ENCODE measurements at places on chromosomes 5 and 9.

DNA sequence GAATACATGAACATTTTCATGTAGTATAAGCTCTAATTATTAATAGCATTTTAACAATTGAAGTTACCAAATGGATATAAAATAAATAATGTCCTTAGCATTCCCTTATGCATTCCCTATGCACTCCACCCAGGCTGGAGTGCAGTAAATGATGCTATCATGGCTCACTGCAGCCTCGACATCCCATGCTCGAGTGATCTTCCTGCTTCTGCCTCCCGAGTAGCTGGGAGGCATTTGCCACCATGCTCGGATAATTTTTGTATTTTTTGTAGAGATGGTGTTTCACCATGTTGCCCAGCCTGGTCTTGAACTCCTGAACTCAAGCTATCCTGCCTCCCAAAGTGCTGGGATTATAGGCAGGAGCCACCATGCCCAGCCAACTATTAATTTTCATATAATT, 184.0 kb downstream of the PBX3 start:
- no peaks in the 10 kb centered on the region for H3K36me3 ChIP-seq
- no peak overlapping the region for H3K4me3 ChIP-seq
- DNase-seq: no peak
- H3K4me1 ChIP-seq: no peaks in the 10 kb centered on the region
- H3K27me3 ChIP-seq: no peaks in the 10 kb centered on the region

DNA sequence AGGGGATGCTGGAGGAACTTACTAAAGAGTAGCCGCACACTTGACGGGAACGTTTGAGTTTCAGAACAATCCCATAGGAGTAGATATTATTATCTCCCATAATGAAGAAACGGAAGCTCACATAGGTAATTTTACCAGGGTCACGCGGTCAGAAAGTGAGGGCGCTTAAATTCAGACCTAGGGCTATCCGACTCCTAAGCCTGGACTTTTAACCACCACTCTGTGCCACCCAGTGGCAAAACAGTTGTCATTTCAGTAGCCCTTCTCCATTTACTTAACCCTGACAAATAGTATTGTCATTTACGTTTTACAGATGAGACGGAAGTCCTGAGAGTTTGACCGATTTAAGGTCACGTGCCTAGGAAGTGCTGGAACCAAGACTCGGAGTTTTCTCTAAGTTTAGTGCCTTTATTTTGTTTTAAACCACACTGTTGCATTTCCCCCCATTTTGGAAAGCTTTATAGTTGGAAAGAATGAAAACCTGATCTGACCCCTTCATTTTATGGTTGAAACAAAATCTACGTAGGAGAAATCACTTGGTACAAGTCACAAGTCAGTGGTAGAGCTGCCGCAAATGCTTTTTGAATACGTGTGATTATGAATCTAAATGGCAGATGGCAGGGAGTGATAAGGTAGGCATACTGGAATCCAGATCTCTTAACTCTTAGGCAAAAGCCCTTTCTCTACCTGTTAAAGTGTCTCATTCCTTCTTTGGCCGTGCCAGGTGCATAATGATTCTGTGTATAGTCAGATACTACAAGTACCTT, 650 bp downstream of the MRRF start:
- H3K4me1 ChIP-seq: peaks cover 18% of the 10 kb centered on the region
- peak overlapping the region; percentile 84 for H3K4me3 ChIP-seq
- no peaks in the 10 kb centered on the region for H3K36me3 ChIP-seq
- H3K27me3 ChIP-seq: no peaks in the 10 kb centered on the region
- DNase-seq: no peak

- no peaks in the 10 kb centered on the region for H3K36me3 ChIP-seq
- DNase-seq: peak; percentile 48
- H3K4me3 ChIP-seq: peak overlapping the region; percentile 14
- H3K27me3 ChIP-seq: no peaks in the 10 kb centered on the region
These were observed 3.2 kb upstream of the SET start for GRCh38 chr9:128685636-128686489.

DNA sequence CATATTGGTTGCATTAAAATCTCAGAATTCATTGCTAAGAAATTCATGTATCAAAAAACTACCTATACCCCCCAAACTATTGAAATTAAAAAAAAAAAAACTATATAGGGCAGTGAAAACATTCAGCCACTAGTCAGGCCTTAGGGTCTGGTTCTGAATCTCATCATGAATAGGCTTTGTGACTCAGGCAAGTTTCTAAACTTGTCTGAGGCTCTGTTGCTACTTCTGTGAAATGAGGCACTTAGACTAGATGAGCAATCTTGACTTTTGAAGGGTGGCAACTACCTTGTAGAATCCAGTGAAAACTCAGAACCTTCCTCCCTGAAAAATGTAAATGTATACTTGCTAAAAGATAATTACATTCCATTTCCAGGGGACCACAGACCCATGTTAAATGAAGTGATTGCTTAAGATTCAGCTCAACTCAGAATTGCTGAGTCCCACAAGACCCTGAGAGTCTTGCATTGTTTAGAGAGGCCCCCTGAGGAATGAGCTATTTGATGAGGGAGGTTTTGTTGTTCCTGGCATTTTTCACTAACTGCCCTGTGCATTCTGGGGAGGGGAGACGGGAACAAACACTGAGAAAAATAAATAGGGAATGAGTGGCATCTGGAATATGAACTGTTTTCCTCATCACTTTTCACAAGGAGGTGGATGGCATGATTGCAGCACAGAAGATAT, 29.5 kb downstream of the RAI14 start:
- H3K36me3 ChIP-seq: no peaks in the 10 kb centered on the region
- H3K4me3 ChIP-seq: no peak overlapping the region
- DNase-seq: no peak
- H3K4me1 ChIP-seq: peaks cover 50% of the 10 kb centered on the region

- no peak for DNase-seq
- H3K36me3 ChIP-seq: no peaks in the 10 kb centered on the region
- no peak overlapping the region for H3K27ac ChIP-seq
- no peaks in the 10 kb centered on the region for H3K4me1 ChIP-seq
These were observed 842 bp downstream of the MUSK start for GRCh38 chr9:110669433-110669832.

- no peak overlapping the region for H3K27ac ChIP-seq
- no peaks in the 10 kb centered on the region for H3K4me1 ChIP-seq
- DNase-seq: no peak
- no peaks in the 10 kb centered on the region for H3K27me3 ChIP-seq
These were observed 5.3 kb downstream of the CKMT2 start for GRCh38 chr5:81238460-81238859.

- peaks cover 4% of the 10 kb centered on the region for H3K4me1 ChIP-seq
- no peaks in the 10 kb centered on the region for H3K27me3 ChIP-seq
- H3K4me3 ChIP-seq: no peak overlapping the region
- H3K36me3 ChIP-seq: no peaks in the 10 kb centered on the region
- no peak overlapping the region for H3K27ac ChIP-seq
- no peak for DNase-seq
These were observed 2.3 kb upstream of the SCGB3A1 start for GRCh38 chr5:180593446-180594206.

DNA sequence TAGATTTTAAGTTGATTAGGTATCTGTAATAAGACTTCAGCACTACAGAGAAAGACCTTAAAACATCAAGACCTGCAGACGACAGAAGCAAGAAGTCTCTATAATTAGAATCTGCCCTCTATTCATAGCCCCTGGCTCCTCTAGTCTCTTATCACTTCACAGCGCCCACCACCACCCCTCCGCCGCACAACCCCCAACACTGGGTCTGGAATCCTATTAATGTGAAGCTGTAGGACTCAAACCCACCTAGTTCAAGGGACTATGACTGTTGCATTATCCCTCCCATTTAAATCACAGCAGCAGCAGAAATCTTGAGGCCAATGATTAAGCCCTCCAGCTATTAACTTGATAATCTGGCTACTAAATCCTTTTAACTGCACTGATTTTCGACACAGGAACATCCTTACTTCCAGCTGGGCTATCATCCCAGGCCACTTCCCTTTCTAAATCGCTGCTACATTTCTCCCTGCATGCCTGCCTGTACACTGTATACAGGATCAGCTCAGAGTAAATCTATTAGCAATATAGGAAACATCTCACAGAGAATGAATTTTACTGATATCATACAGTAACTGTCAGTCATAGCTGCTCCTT, 159.5 kb upstream of the GRAMD2B start:
- no peak overlapping the region for H3K4me3 ChIP-seq
- no peaks in the 10 kb centered on the region for H3K36me3 ChIP-seq
- no peak overlapping the region for H3K27ac ChIP-seq
- no peaks in the 10 kb centered on the region for H3K27me3 ChIP-seq
- DNase-seq: no peak

- no peaks in the 10 kb centered on the region for H3K36me3 ChIP-seq
- no peak for DNase-seq
These were observed 83.5 kb upstream of the RUSC2 start for GRCh38 chr9:35406183-35406959.

DNA sequence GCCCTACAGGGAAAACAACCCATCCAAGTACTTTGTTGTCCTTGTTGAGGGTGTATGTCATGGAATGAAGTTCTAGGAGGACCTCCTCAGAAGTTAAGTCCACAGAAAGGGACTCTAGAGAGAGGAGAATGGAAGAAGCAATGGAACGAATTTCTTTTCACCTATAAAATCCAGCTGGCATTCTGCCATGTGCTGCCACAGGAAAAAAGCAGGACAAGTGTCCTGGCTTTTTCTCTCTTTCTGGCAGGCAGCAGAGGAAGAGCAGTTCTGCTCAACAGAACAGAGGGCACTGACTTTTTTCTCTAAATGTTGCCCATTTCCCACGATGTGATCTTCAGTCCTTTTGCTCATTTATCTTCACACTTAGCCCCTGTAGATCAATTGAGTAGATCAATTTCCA, 240.8 kb downstream of the MCTP1 start:
- no peaks in the 10 kb centered on the region for H3K4me1 ChIP-seq
- no peaks in the 10 kb centered on the region for H3K36me3 ChIP-seq
- no peak for DNase-seq
- no peaks in the 10 kb centered on the region for H3K27me3 ChIP-seq
- no peak overlapping the region for H3K27ac ChIP-seq

All from right lobe of liver (tissue), 6 donors.